ENCODE measurements at places on chromosomes 2 and 18. TPM values are rescaled to one million over a fixed set of nuclear protein-coding genes. Genes with fewer than 3 reads are reported as not detected.

Gene GALR1
- total RNA-seq, result not detected

Gene CNDP1
- not detected for total RNA-seq

Gene MCFD2
- 103 TPM for total RNA-seq

Gene ALPP
- 0.75 TPM for total RNA-seq

Gene UGT1A9
- total RNA-seq, result 6.0 TPM

Gene PNPT1
- 32.5 TPM for total RNA-seq

Gene FBXO41
- total RNA-seq, result 5.5 TPM

Gene MYL1
- not detected for total RNA-seq

Gene NDUFV2
- 120 TPM for total RNA-seq

Gene ATP8B1
- 7.9 TPM for total RNA-seq

Gene CDH20
- total RNA-seq, result not detected

Gene TNFRSF11A
- 7.6 TPM for total RNA-seq

Gene INHBB
- 18.7 TPM for total RNA-seq

Gene OTOS
- not detected for total RNA-seq

Gene DSEL
- total RNA-seq, result 0.27 TPM

Gene HIBCH
- total RNA-seq, result 14.3 TPM

Gene TUBB8B
- not detected for total RNA-seq
